A172 (cell line): ENCODE measurements at places on chromosomes 6 and 20. TPM values are rescaled to one million over a fixed set of nuclear protein-coding genes. Genes with fewer than 3 reads are reported as not detected.
A peak's percentile ranks its signal among the peaks of the same experiment; 100 is the strongest.

- no peak for DNase-seq
Measured at GRCh38 chr20:3970016-3970415, 45.3 kb downstream of the RNF24 start.

DNA sequence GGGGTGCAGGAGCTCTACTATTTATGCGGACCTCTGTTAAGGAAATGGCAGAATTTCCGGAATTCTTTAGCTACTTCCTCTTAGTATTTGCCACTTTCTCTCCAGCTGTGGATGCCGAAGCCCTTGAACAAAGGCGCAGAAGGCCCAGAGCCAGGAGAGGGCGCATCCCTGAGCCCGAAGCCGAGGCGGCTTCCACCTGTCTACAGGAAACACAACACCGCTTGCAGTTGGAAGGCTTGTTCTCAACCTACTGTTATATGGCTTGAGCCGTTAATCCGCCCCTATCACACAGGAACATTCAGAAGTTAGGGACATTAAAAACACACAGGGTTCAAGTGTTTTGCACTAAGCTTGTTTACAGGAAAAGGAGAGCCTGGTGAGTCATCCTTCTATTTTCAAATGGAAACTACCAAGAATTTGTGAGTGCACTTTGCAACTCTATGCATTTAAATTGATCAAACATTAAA lies 417.1 kb downstream of the BCKDHB start:
- DNase-seq = no peak

DNA sequence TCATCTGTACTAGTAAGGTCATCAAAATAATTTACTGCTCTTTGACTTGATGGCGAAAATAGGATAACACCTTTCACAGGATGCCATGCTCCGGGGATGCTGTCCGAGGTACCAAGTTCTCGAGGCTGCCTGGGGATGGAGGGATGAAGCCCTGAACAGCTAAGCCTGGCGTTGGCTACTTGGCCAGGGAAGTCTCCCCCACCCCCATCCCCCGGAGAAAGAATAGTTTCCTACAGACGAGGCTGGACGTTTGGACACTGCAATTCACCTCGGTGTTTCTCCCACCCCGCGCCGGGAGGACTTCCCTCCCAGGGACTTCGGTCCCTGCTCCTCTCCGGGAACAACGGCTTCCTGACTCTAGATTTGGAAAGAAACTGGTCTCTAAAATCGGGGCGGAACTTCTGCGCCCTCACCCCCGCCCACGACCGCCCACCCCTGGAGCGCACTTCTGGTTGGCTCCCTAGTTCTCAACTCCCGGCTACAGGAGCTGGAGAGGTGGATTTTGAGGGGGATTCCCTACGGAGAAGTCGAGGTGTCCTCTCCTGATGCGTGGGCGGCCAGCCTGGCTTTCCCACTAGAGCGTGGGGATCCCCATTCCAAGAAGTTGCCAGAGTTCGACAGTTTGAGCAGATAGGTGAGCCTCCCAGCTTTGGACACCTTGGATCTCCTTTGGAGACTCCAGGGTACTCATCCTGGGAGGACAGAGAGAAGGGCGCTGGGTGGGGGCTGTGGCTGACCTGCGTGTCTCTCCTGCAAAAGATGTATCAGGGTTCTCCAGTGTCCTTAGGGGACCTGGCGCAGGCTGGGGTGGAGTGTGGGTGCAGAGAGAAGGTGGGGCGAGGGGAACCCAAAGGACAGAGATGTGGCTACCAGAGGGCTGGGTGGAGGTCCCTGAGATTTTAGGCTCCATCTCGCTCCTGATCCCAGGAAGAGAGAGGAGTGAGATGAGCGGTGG lies 1.1 kb downstream of the PCSK2 start:
- no peak for DNase-seq

PDE7B gene
- total RNA-seq = 0.05 TPM in 1 of 2 replicates, not detected in the other

LAMA5 gene
- 63.8 and 81.2 TPM in 2 replicates for total RNA-seq

CUL9 gene
- total RNA-seq = 17.5 and 19.6 TPM in 2 replicates

SLC22A16 gene
- not detected in 2 replicates for total RNA-seq

DNA sequence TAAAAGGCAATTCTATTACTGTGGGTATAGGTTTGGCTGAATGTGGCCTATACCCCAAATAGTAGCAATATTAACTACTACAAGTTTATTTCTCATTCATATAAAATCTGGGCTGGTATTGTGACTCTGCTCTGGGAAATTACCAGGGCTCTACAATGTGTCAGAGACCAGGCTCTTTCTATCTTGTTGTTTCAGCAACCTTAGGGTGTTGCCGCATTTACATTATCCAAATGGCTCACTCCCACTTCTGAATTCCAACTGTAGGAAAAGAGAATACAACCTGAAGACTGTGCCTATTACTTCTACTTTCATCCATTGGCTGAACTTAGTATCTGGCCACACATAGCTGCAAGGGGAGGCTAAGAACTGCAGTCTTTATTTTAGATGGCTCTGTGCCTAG lies 106.7 kb upstream of the CENPW start:
- DNase-seq = no peak

EYS gene
- 0.24 and 0.81 TPM in 2 replicates for total RNA-seq

DNA sequence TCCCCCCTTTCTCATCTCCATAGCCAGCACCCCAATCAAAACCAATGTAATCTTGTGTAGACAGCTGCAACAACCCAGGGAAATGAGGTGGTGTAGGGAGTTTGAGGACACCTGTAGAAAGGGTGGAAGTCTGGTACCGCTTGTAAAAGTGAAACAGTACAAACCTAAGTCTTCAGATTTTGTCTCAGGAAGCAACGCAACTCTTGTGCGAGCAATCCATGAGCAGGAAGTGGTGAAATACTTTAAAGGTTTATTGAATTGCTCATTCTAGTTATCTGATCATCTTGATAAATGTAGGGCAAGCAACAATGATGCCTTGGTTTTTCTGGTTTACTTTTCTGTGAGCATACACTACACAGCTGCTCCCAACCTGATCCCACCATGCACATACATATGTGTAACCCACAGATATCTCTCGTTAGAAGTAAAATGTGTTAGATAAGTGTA lies 71.1 kb upstream of the THEMIS start:
- peak; percentile 88 for DNase-seq

DNA sequence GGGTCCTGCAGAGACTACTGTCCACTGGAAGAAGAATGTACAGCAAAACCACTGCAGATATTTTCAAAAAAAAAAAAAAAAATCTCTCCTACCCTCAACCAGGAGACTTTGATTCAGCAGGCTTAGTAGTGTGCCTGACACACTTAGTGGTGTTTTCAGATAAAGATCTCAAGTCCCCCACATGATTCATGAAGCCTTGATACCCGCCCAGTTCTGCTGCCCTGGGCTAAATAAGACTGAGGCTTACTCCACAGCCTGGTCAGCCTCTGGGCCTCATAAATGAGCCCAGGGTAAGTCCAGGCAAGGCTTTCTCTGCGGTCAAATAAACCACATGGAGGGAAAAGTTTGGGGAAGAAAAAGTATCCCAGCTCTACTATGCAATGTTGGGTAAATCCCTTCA lies 222.1 kb upstream of the ARID1B start:
- no peak for DNase-seq

- no peak for DNase-seq
Measured at GRCh38 chr20:62275219-62275618, 27.6 kb upstream of the ADRM1 start.

DNA sequence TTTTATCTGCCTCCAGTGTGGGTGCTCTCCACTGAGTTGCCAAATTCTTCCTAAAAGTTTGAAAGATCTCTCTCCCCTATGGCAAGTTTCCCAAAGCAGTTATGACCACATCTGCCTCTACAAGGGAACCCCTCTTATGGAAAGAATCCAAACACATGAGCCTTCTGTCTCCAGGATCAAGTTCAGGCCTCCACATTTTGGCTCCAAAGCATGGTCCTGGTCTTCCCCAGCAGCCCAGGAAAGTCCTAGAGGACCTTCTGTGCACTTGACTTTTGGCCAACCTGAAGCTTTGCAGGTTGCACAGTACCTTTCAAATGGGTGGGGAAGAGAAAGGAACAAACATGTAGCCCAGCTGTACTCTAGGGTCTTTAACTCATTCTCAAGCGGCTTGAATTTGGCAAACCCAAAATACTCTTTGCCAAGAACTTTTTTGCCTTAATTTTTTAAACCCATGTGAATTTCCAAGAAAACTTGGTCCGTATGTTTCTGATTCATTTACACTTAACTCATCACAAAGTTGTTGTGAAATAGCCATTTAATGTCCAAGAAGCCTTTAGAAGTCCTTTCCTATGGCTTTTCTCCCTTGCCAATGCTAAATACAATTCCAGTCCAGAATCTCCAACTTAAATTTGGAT lies 240.1 kb upstream of the TBX18 start:
- DNase-seq = no peak

PCK1 gene
- total RNA-seq = not detected in 2 replicates

RNASET2 gene
- 35.6 and 52.5 TPM in 2 replicates for total RNA-seq

GRCh38 chr20:29296256-29297230 lies 1960.9 kb upstream of the DEFB115 start:
- DNase-seq = no peak

DNA sequence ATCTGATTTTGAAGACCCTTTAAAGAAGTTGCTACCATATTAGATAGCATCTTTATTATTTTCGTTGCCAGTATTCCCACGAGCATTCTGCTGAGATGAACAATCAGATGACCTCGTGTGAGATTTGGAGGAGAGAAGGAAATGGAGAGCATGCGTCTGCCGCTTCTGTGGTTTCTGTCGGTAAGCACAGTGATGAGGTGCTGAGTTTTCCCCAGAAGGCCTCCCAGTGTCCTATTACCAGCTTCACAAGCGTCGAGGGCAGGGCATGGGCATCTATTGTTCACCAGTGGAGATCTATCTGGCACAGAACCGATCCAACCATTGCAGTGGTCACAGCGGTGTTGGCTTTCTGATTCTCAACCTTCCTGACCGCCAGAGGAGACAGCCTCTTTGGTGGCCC lies 29.4 kb downstream of the TRAF3IP2 start:
- DNase-seq = no peak

GRCh38 chr20:37911261-37911660 lies 8.3 kb downstream of the VSTM2L start:
- no peak for DNase-seq

DNA sequence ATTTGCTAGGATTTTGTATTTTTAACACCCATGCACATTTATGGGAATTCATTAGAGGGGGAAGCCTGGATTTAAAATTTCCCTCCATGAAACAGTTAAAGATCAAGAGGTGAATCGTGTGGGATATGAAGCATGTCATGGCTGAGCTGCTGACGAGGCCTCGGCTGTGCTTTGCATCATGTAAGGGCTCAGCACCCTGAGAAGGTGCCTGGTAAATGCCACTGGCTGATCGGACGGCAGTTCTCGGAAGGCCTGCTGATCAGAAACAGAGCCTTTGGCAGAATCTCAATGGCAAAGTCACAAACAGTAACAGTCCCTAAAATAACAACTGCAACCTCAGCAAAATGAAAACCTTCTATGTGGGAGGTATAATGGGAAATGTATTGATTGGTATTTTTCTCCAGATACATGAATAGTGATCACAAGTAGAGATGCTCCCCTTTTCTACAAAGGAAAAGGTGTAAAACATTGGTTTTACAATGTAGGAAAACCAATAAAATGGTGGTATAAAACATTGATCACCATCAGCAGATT lies 53.0 kb upstream of the FUCA2 start:
- DNase-seq = no peak

GRCh38 chr6:18028332-18028731 lies 40.9 kb upstream of the KIF13A start:
- DNase-seq = no peak

DNA sequence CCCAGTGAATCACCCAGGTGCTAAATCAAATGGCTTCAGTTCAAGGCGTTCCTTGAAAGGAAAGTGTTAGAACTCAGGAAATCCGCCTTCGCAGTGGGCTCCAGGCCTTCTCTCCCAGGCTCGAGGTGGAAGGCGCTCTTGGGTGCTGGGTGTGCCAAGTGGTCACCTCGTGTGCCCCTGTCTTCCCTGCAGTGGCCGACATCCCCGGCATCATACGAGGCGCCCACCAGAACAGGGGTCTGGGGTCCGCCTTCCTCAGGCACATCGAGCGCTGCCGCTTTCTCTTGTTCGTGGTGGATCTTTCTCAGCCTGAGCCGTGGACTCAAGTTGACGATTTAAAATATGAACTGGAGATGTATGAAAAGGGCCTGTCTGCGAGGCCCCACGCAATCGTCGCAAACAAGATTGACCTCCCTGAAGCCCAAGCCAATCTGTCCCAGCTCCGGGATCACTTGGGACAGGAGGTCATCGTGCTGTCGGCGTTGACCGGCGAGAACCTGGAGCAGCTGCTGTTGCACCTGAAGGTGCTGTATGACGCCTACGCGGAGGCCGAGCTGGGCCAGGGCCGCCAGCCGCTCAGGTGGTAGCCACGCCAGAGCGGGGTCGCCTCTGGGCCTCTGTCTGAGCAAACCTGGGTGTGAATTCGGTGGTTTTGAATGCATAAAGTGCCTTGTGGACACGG lies 17.8 kb downstream of the MTG2 start:
- no peak for DNase-seq

CAP2 gene
- 20.2 and 27.8 TPM in 2 replicates for total RNA-seq

VNN1 gene
- total RNA-seq = 0.31 and 0.71 TPM in 2 replicates

PM20D2 gene
- total RNA-seq = 29.8 and 30.6 TPM in 2 replicates
